ENCODE measurements at places on chromosomes 6 and 20.

GRCh38 chr6:31502586-31502985 lies 4.6 kb downstream of the MICB start:
- no peak for DNase-seq

GRCh38 chr20:22282696-22283095 lies 301.7 kb downstream of the FOXA2 start:
- DNase-seq: no peak

- DNase-seq: no peak
These were observed 28.2 kb downstream of the SNX5 start for GRCh38 chr20:17940224-17940971.

- no peak for DNase-seq
These were observed 212.0 kb downstream of the ZMYND8 start for GRCh38 chr20:47144463-47144862.

DNA sequence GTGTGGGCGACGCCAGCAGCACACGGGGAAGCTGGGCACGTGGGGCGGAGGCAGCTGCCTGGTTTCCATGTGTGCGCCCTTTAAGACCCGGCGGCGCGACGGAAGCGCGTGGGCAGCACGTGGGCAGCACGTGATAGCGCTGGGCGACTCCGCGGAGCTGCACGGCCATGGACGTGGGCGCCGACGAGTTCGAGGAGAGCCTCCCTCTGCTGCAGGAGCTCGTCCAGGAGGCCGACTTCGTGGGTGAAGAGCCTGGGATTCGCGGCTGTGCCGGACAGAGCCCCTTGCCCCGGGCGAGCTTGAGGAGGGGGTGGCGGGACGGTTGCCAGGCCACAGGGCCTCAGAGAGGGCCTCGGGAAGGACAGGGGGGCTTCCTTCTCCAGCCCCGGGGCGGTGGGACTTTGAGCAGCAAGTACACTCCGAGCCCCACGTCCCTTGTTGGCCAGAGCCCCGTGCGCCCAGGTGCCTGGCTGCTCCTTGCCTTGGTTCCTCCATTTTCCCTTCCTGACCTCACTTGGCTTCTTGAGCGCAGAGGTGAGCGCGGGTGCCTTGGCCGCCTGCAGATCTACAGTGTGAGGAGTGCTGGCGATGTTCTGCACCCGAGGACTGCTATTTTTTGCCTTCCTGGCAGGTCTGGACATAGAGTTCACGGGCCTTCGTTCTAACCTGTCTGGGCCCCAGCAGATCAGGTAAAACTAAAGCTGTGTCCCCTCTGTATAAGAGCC lies at the start of gene PNLDC1:
Gene PNLDC1 (plus strand): TSS at position 136 of the 725 bp plus-strand sequence. CDS start 32 bp downstream, at position 168.
- no peak for DNase-seq

- no peak for DNase-seq
These were observed 262.2 kb upstream of the TAB2 start for GRCh38 chr6:149055195-149055899.

GRCh38 chr6:236519-236918 lies 55.8 kb upstream of the DUSP22 start:
- no peak for DNase-seq

DNA sequence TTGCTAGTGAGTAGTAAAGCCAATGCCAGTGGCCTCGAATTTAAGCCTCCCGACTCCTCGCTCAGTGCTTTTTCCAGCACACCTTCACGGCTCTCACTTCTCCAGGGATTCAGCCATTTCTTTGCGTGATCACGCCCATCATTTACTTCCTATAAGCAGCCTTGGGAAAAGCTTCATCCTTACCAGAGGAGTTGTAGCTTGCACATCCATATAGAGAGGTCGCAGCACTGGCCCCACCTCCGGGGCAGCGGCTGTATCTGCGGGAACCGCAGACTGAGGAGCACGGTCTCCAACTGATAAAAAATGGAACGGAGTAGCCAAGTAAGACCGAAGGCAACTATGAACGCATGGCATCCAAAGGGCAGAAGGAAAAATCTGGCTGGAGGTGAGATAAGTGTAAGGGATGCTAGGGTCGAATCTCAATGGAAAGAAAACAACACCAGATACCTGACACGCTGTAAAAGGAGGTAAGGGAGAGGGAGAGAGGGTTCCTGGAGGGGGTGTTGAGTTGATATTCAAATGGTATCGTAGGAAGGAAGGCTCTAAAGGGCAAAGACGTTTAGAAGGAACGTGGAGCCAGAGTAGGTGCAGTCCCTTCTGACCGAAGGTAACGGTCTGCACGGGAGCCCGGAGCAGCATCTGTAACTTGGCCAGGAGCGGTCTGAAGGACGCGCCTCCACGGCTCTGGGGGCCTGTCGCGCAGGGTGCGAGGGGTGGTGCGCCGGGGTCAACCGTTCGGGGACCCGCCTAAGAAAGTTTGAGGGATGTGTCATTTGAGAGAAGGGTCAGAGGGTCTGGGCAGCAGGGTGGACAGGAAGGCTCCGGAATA lies 640 bp downstream of the NFS1 start:
- peak; percentile 34 for DNase-seq

DNA sequence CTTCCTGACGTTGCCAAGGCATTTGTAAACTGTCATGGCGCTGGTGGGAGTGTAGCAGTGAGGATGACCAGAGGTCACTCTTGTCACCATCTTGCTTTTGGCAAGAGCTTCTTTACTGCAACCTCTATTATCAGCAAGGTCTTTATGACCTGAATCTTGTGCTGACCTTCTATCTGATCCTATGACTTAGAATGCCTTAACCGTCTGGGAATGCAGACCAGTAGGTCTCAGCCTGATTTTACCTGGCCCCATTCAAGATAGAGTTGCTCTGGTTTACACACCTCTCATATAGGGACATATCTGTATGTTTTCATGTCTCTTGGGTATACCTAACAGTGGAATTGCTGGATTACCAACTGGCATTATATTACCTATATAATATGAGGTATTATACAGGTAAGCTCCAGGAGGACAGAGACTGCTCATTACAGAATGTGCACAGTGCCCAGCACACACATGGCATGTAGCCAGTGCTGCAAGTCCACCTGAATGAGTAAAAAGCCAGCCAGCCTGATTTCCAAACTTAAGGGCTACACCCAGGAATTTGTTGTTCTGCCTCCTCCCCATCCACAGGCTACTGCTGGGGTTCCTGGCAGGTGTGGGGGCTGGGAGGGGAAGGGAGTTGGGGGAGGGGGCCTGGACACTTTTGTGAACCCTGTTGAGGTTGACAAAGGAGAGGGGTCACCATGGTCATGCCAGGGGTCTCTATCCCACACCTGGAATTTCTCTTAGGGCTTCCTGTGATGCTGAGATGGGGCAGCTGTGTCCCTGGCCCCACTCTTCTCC lies 35.2 kb upstream of the BLCAP start:
- DNase-seq: no peak

GRCh38 chr6:90110971-90111370 lies 185.7 kb downstream of the BACH2 start:
- no peak for DNase-seq

DNA sequence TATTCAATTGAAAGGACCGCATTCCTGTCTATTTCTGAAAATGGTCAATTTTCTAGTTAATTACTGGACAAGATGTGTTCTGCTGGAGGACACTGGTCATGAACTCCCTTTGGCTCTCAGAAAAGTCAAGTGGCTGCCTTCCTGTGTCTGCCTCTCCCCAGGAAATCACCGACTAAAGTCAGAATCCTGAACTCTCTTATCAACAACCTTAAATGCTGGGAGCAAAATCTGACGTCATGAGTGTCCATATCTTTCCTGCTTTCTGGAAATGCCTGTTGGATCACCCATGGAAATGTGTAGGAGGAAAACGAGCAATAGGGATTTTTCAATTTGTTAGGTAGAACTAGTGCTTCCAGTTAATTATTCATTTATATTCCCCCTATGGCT lies 53.5 kb upstream of the PLCB1 start:
- no peak for DNase-seq

- DNase-seq: no peak
These were observed 111.3 kb downstream of the OR2B2 start for GRCh38 chr6:27800731-27801373.

- no peak for DNase-seq
These were observed 749 bp downstream of the FRK start for GRCh38 chr6:116059713-116060571.

DNA sequence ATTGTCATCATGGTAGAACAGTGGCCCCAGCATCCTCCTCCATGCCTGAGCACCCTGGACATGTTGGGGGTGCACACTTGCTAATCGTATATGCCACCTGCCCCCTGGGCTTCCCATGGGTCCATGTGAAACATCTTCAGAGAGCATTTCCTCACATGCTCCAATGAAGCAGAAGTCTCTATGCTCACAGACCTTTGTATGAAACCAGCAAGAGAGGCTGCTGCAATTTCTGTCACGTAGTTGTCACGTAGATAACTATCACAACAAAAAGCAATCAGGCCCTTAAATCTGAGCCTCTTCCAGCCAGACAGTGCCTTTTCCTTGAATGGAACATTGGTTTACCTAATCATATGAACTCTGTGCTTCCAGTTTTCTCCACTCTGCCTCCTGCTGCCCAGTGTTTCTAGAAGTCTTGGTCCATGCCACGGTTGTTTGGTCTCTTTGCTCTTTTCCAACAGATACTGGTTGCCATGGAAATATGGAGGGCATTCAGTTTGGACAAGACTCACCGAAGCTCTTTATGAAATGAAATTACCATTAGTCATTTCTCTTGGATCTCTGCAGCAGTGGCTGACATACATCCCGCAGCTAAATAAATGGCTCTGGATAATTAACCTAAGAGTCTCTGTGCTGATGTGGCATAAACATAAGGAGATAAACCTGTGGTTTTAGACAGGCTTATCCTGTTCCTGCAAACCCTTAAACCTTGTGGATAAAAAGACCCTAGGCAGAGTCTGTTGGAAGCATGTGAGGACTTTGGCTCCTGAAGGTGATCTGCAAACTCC lies 172.8 kb upstream of the SYNDIG1 start:
- DNase-seq: no peak

DNA sequence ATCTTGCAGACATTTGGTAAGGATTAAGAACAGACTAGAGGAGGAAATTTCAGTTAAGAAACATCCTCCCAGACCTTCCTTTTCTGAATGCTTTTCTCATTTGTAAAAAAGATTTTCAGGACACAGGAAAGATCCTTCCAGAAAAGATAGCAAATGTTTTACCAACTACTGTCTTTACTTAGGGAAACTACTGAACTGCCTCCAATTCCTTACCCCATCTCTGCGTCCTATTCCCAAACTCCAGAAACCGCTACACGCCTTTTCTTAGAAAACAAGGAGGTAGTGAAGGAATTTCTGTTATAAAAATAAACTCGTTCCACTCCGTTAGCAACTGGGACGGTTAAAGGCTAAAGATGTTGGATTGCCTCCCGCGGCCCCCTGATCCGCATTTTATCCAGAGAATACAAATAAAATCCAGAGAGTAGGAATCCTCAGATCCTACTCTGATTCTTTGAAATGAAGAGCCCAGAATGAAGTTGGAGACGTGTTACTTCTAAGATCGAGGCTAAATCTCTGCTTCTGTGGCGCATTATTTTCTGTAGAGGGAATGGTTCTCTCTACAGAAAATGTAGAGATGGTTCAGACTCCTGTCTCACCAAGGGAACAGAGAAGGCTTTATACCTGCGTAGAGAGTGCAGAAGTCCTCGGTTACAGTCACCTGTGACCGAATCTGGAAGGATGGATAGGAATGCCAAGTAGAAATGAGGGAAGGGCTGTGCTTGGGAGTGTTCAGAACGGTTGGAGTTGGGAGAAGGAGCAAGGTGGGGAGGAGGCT lies 133.0 kb downstream of the GPX5 start:
- DNase-seq: peak; percentile 50

GRCh38 chr6:123925350-123925749 lies 121.7 kb downstream of the NKAIN2 start:
- no peak for DNase-seq

GRCh38 chr6:101605874-101606273 lies 212.4 kb downstream of the GRIK2 start:
- no peak for DNase-seq

DNA sequence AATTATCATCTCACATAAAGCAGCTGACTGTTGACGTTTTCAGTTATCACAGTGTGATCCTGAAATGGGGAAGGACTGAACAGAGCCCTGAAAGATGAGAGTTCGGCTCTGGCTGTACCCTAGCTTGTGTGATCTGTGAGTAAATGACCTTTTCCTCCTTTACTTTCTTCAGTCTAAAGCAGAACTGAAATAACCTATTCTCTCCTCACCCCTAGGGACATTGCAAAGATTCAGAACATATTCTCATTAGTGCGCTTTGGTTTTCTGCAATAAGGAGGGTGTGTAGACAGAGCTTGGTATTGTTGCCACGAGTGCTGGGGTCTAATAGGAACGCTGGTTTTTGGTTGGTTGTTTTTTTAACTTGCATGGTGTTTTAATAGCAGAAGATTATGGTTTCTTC lies 16.7 kb downstream of the FARS2 start:
- DNase-seq: no peak

- no peak for DNase-seq
These were observed 171.9 kb downstream of the JARID2 start for GRCh38 chr6:15417811-15418210.

DNA sequence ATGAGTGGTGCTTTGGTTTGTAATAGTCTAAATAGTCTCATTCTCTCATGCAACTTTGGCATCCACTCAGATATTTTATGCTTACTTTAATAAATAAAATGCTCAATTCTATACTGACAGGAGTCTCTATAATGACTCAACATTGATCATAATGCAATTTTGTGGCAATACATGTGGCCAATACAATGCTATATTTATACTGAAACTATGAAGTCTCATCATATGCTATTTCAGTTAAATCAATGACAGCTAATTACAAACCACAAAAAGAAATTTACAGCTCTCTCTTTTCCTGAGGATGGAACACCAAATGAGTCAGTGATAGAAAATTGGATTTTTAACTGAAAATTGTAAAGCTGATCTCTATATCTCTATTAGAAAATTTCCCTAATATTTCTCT lies 77.1 kb downstream of the WASF1 start:
- no peak for DNase-seq

GRCh38 chr6:44733868-44734267 lies 346.4 kb downstream of the CDC5L start:
- DNase-seq: no peak

GRCh38 chr6:19167251-19167650 lies 669.9 kb upstream of the ID4 start:
- no peak for DNase-seq

GRCh38 chr20:63642527-63643247 lies 10.5 kb downstream of the STMN3 start:
- peak; percentile 76 for DNase-seq

- peak; percentile 16 for DNase-seq
These were observed 298.8 kb downstream of the FOXA2 start for GRCh38 chr20:22285555-22285954.

DNA sequence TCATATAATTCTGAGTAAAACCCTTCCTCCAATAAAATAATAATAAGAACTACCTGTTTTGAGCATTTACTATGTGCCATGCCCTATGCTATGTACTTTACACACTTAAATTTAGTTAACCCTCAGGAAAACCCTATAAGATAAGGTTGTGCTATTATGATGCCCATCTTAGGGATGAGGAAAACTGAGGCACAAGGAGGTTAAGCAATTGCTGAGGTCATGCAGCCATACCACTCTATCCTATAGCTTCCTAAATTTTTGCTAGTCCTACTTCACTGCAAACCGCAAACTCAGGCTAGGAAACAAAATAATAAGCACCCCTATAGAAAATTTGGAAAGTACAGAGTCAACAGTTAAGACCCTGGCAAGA lies 38.9 kb upstream of the GFOD1 start:
- no peak for DNase-seq

GRCh38 chr20:14696478-14696877 lies 359.1 kb upstream of the FLRT3 start:
- no peak for DNase-seq
